ENCODE measurements at places on chromosomes 4 and X.

GRCh38 chr4:68369142-68369805 lies 19.4 kb upstream of the YTHDC1 start:
- no peak for DNase-seq

GRCh38 chrX:3697220-3697684 lies 16.2 kb downstream of the PRKX start:
- DNase-seq = no peak

- DNase-seq = no peak
These were observed 437.7 kb upstream of the HS3ST1 start for GRCh38 chr4:11866391-11866790.

- DNase-seq = no peak
These were observed 933.9 kb upstream of the EPHA5 start for GRCh38 chr4:66604192-66604591.

DNA sequence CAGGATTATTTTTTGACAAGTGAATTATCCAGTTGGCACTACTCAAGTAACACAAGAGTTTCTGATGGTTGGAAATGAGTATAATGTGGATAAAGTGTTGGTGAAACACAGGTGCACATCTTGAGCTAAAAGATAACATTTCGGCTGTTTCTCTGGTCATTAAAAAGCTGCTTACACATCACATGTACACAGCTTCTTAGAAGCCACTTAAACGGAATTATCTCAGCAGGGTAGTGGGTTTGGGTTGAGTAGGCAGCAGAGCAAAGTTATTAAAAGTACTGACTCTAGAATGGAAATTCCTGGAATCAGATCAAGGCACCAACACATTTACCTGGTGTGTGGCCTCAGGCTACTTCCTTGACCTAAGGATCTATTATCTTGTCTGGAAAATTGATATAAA lies 55.4 kb upstream of the RASSF6 start:
- no peak for DNase-seq

DNA sequence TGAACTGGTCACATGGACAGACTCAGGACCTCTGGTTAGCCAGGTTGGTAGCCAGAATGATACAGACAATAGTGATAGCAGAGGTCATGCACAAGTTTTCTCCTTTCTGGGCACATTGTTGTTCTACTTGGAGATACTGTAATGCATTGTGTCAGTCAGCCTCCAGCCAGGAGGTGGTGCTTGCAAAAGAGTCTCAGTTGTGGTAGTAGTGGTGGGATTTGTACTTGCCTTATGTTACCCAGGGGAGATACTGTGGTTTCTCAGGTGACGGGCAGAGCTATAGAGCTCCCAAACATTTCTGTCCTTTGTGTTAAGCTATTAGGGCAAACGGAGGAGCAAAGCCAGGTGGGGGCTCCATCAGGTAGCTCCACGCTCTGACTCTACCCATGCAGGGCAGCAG lies 190.5 kb downstream of the STPG2 start:
- DNase-seq = no peak

- DNase-seq = no peak
These were observed 155.1 kb upstream of the PPARGC1A start for GRCh38 chr4:24044610-24045589.

GRCh38 chrX:19627533-19627932 lies 112.2 kb upstream of the MAP3K15 start:
- no peak for DNase-seq

DNA sequence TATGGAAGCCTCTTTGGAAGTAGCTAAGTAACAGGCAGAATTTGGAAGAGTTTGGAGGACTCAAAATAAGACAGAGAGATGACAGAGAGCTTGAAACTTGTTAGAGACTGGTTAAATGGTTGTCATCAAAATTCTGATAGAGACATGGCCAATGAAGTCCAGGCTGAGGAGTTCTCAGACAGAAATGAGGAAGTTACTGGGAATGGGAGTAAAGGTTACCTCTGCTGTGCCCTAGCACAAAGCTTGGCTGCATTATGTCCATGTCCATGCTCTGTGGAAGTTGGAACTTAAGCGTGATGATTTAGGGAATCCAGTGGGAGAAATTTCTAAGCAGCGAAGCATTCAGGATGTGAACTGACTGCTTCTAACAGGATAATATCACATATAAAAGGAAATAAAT lies 146.2 kb upstream of the NDST4 start:
- no peak for DNase-seq

DNA sequence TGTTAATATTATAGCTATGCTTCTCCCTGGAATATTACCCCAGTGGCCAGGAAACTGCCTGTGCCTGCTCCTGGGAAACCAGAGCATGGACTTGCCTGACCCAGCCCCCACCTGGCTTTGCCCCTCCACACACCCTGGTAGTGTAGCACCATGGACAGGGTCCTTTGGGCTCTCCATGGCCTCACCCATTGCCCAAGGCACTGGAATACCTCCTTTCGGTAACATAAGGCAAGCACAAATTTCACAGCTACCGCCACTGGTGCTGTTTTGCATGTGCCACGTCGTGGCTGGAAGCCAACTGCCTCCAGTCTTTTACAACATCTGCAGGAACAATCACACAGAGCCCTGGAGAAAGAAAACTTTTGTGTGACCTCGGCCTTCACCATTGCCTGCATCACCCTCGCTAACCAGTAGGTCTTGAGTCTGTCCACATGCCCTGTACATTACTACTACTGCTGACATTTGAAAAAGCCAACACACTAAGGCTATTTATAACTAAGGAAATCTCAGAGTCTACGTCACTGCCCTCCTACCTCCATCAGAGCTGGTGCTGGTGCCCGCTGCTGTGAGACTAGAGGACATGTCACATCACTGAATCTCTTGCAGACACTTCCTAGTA lies 47.7 kb downstream of the HPGD start:
- DNase-seq = no peak
